ENCODE measurements at places on chromosomes 3 and 15.

- DNase-seq = no peak
- no peaks in the 10 kb centered on the region for H3K36me3 ChIP-seq
- H3K27me3 ChIP-seq = no peaks in the 10 kb centered on the region
- no peaks in the 10 kb centered on the region for H3K4me1 ChIP-seq
These were observed 30.2 kb downstream of the IFT80 start for GRCh38 chr3:160368804-160369203.

GRCh38 chr15:82807920-82808633 is 1.4 kb upstream of the WHAMM start:
- H3K27ac ChIP-seq = no peak overlapping the region
- H3K36me3 ChIP-seq = no peaks in the 10 kb centered on the region
- peaks cover 12% of the 10 kb centered on the region for H3K4me1 ChIP-seq
- H3K27me3 ChIP-seq = no peaks in the 10 kb centered on the region

DNA sequence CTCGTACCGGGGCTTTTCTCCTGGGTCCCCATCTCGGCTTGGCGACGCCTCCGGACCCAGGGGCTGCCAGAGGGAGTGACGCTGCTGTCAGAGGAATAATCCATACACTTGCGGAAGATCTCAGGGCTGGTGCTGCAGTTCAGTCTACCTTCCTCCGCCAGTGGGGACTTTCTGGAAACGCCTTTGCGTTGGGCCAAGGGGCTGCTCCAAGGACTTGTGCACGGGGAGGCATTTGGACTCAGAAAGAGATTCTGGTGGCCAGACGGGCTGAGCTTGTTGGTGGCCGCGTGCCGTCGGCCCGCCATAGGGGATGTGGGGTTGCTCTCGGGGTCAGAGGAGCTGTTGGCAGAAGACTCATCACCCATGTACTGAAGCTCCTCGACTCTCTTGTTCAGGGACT is 21.8 kb downstream of the LARP6 start:
- DNase-seq = no peak
- no peak overlapping the region for H3K4me3 ChIP-seq
- H3K27ac ChIP-seq = no peak overlapping the region
- no peaks in the 10 kb centered on the region for H3K27me3 ChIP-seq
- H3K4me1 ChIP-seq = peaks cover 3% of the 10 kb centered on the region
- no peaks in the 10 kb centered on the region for H3K36me3 ChIP-seq

- no peaks in the 10 kb centered on the region for H3K4me1 ChIP-seq
These were observed 148.6 kb downstream of the IMPG2 start for GRCh38 chr3:101171681-101172191.

DNA sequence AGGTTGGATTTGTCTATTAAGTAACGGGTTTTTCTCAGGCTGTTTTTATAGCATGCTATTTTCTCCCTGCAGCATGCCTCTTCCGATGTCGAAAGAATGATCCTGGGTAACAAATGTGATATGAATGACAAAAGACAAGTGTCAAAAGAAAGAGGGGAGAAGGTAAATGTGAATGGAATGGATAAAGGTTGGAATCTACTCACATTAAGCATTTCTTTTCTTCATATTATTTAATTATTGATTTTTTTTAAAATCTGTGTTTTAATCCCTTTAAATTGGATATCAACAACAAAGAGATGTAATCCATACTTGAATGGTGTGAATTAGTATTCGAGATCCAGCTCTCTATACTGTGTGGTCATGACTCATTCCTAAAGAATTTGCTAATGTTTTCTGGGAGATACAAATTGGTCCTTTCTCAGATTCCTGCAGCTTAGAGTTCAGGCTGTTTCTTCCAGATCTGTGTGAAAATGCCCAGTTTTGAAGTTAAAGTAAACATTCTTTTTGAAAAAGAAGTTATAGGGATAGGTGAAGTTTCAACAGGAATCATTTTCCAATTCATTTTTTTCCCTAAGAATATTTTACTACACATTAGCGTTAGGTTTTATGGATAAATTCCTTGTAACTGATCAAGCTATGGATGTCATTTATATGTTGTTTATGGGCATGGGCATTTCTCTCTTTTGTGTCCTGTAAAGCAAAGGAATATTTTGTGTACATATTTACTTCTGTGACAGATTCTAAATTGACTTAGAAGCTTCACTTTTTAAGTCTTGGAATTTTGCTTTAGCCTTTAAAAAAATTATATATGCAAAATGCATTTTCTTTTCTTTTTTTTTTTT is 20.8 kb upstream of the APH1B start:
- H3K27ac ChIP-seq = no peak overlapping the region
- H3K4me1 ChIP-seq = peaks cover 27% of the 10 kb centered on the region
- no peak for DNase-seq
- H3K4me3 ChIP-seq = no peak overlapping the region

GRCh38 chr3:30505866-30506520 is 100.4 kb upstream of the TGFBR2 start:
- no peak for DNase-seq
- H3K4me1 ChIP-seq = no peaks in the 10 kb centered on the region
- no peak overlapping the region for H3K4me3 ChIP-seq
- H3K27me3 ChIP-seq = no peaks in the 10 kb centered on the region

- no peak overlapping the region for H3K4me3 ChIP-seq
- H3K36me3 ChIP-seq = peaks cover 19% of the 10 kb centered on the region
- peak overlapping the region; percentile 51 for H3K27ac ChIP-seq
- H3K27me3 ChIP-seq = no peaks in the 10 kb centered on the region
These were observed 21.3 kb downstream of the CHD2 start for GRCh38 chr15:92921215-92922131.

DNA sequence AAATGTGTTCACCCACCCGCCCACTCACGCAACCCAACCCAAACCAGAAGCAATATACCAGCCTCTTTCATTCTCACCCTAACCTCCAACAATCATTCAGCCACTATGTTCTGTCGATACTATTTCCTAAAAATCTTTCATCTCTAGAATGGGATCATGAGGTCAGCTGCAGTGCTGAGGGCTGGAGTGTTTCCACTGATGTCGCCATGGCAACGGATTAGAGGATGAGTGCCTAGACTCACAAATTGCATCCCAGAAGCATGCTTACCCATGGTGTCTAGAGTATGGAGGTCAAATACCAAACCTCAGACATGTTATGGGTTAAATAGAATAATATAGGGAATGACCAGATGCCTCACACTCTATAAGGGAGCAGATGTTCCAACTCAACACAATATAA is 138.5 kb downstream of the GABRB3 start:
- no peaks in the 10 kb centered on the region for H3K4me1 ChIP-seq
- DNase-seq = no peak
- no peaks in the 10 kb centered on the region for H3K27me3 ChIP-seq

GRCh38 chr3:49476563-49476962 is 6.5 kb downstream of the DAG1 start:
- no peaks in the 10 kb centered on the region for H3K36me3 ChIP-seq
- H3K4me1 ChIP-seq = no peaks in the 10 kb centered on the region
- H3K27me3 ChIP-seq = no peaks in the 10 kb centered on the region
- DNase-seq = no peak

- peak overlapping the region; percentile 57 for H3K27ac ChIP-seq
- no peaks in the 10 kb centered on the region for H3K36me3 ChIP-seq
- H3K4me3 ChIP-seq = no peak overlapping the region
- DNase-seq = no peak
- no peaks in the 10 kb centered on the region for H3K27me3 ChIP-seq
These were observed 4.8 kb upstream of the TCF12 start for GRCh38 chr15:56913670-56914069.

DNA sequence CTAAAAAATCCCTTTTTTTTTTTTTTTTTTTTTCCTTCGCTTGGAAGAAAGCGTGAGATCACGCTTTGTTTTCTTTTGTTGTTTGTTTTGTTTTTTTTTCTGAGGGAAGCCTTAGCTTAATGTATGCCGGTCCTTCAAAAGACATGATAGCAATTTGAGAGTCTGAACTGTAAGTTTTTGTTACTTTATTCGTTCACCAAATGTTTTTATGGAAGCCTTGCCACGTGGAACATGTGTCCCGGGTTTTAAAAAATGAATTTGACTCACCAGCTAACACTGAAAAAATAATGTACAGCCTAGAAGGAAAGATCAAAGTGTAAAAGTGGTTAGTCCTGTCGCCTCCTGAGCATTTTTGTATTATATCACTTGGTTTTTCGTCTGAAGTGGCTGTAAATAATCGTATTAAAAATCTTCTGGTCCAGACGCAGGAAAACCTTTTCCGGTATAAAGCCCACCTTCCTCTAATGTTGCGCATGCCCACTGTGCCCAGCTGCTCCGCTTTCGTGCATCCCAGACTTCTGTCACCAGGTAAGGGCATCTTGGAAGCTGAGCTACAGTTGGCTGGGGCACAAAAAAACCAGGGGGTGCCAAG is 795 bp upstream of the MYNN start:
- H3K4me1 ChIP-seq = peaks cover 22% of the 10 kb centered on the region
- H3K27me3 ChIP-seq = no peaks in the 10 kb centered on the region
- no peak for DNase-seq
- H3K36me3 ChIP-seq = no peaks in the 10 kb centered on the region

GRCh38 chr3:27903446-27903845 is 181.3 kb upstream of the EOMES start:
- H3K27me3 ChIP-seq = no peaks in the 10 kb centered on the region
- no peaks in the 10 kb centered on the region for H3K36me3 ChIP-seq
- DNase-seq = no peak

- H3K4me3 ChIP-seq = no peak overlapping the region
- no peak for DNase-seq
- H3K4me1 ChIP-seq = no peaks in the 10 kb centered on the region
- H3K27ac ChIP-seq = peak overlapping the region; percentile 36
These were observed 7.4 kb upstream of the SNX22 start for GRCh38 chr15:64144192-64144564.

- no peaks in the 10 kb centered on the region for H3K27me3 ChIP-seq
- no peak overlapping the region for H3K27ac ChIP-seq
- H3K4me1 ChIP-seq = no peaks in the 10 kb centered on the region
- H3K4me3 ChIP-seq = no peak overlapping the region
- DNase-seq = no peak
These were observed 149.0 kb downstream of the CBLB start for GRCh38 chr3:105719791-105720190.

DNA sequence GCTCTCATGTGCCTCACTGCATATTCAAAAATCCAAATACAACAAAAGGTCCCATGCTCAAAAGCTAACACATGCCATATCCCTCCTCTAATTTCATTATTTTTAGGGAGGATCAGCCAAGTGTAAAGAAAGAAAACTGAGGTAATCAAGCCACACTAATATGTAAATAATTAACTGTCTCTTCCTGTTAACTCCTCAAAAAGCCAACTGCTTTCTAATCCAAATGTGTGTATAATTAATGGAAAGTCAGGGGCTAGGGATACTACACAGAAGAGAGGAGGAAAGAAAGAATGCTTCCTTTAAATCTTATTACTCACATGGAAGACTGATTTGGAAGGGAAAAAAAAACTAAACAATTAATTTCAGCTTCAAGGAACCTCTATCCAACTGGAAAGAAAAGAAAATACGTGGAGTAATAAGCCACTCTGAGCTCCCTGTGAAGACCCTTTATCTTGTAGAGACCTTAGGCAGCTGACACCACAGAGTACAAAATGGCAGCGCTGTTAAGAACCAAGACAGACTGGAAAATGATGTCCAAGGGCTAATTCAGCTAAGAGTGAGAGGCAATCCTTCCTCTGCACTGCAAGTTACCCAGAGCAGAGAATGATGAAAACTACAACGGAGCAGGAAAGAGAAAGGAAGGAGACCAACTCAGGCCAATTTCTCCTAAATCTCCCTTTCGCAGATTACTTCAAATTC is 56.8 kb downstream of the ZNF148 start:
- H3K36me3 ChIP-seq = peaks cover 18% of the 10 kb centered on the region
- no peak overlapping the region for H3K27ac ChIP-seq
- no peak for DNase-seq

GRCh38 chr15:80105595-80105994 is 46.1 kb downstream of the ZFAND6 start:
- H3K27ac ChIP-seq = no peak overlapping the region
- no peak overlapping the region for H3K4me3 ChIP-seq
- H3K27me3 ChIP-seq = no peaks in the 10 kb centered on the region
- no peaks in the 10 kb centered on the region for H3K36me3 ChIP-seq
- DNase-seq = no peak

- H3K36me3 ChIP-seq = no peaks in the 10 kb centered on the region
- DNase-seq = no peak
These were observed 11.5 kb downstream of the ZIC4 start for GRCh38 chr3:147394884-147395225.

- no peak for DNase-seq
- H3K27ac ChIP-seq = no peak overlapping the region
- H3K4me1 ChIP-seq = no peaks in the 10 kb centered on the region
- no peaks in the 10 kb centered on the region for H3K27me3 ChIP-seq
- no peaks in the 10 kb centered on the region for H3K36me3 ChIP-seq
These were observed 398.8 kb downstream of the MECOM start for GRCh38 chr3:169264711-169265110.

- H3K36me3 ChIP-seq = no peaks in the 10 kb centered on the region
- H3K27me3 ChIP-seq = no peaks in the 10 kb centered on the region
- peaks cover 15% of the 10 kb centered on the region for H3K4me1 ChIP-seq
- H3K4me3 ChIP-seq = no peak overlapping the region
- DNase-seq = no peak
These were observed 119.1 kb upstream of the ADAMTS9 start for GRCh38 chr3:64806668-64807605.

GRCh38 chr15:44308415-44308814 is 19.9 kb downstream of the GOLM2 start:
- H3K27ac ChIP-seq = no peak overlapping the region
- no peaks in the 10 kb centered on the region for H3K36me3 ChIP-seq
- H3K27me3 ChIP-seq = no peaks in the 10 kb centered on the region
- no peak overlapping the region for H3K4me3 ChIP-seq
- DNase-seq = no peak

GRCh38 chr15:54660356-54660755 is 536.4 kb downstream of the RSL24D1 start:
- no peaks in the 10 kb centered on the region for H3K4me1 ChIP-seq
- no peak for DNase-seq
- no peaks in the 10 kb centered on the region for H3K36me3 ChIP-seq
- H3K4me3 ChIP-seq = no peak overlapping the region
- H3K27ac ChIP-seq = no peak overlapping the region
- H3K27me3 ChIP-seq = no peaks in the 10 kb centered on the region

DNA sequence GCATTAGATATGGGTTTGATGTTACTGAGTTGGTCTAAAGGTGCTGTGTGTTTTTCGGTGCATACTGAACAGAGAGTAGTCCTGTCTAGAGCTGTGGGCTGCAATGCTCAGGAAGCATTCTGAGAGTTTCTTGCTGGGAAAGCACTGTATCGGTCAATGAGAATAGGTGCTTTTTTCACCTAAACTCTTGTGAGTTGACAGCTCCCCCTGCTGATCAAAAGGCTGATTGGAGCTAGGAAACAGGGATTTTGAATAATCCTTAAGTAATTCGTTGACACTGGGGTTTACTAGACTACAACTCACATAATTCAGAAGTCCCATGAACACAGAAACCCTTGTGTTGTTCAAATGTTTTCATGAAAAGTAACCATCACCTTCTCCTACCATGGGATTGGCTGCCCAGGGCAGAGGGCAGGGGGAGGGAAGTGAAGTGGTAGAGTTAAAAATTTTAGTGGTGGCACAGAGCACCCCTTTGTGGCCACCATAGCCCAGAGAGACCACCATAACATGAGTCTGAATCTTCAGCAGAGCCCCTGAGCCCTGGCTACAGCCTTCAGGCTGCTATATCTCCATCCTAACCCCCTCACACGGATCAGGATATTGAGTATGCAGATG is 13.0 kb upstream of the MANF start:
- H3K27me3 ChIP-seq = no peaks in the 10 kb centered on the region
- no peaks in the 10 kb centered on the region for H3K36me3 ChIP-seq
- no peaks in the 10 kb centered on the region for H3K4me1 ChIP-seq
- DNase-seq = peak; percentile 83
- H3K27ac ChIP-seq = no peak overlapping the region
- no peak overlapping the region for H3K4me3 ChIP-seq

GRCh38 chr15:40902605-40903561 is 8.6 kb downstream of the VPS18 start:
- H3K27ac ChIP-seq = no peak overlapping the region
- no peaks in the 10 kb centered on the region for H3K27me3 ChIP-seq
- H3K4me3 ChIP-seq = no peak overlapping the region
- H3K4me1 ChIP-seq = peaks cover 21% of the 10 kb centered on the region
- peaks cover 61% of the 10 kb centered on the region for H3K36me3 ChIP-seq
